ENCODE measurements at places on chromosomes 2 and 18. TPM values are rescaled to one million over a fixed set of nuclear protein-coding genes. Genes with fewer than 3 reads are reported as not detected.

The IL1RL1 gene
- not detected for total RNA-seq

DNA sequence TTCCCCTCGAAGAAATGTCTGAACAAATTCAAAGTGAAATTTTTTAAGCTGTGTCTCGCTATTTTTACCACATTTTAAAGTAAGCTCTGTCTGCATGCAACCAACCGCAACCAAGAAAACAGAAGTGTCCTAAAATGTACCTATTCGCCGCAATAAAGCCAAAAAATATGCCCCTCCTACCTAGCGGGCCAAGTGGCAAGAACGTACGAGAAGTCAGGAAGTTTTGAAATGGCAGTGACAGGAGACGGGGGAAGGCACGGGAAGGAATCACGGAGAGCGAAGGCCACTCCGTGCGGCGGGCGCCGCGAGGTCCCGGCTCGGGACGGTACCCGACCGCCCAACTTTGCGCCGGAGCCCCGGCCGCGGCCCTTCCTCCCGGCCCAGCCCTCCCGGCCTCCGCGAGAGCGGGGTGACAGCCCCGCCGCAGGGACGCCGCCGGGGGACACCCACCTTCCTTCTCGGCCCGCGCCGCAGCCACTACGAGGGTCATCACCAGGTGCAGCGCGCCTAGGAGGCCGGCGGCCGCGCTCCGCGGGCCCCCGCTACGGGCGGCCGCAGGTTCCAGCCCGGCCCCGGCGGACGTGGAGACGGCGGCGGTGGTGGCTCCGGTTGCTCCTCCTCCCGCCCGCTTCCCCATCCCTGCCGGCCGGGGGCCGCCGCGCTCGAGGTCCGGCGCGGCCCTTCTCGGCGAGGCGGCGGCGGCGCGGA, 568 bp downstream of the TMEM131 start:
- no peak for DNase-seq

The EFHD1 gene
- 0.19 TPM for total RNA-seq

GRCh38 chr18:50091509-50092244, 103.3 kb downstream of the MYO5B start:
- peak; percentile 20 for DNase-seq

GRCh38 chr2:217864963-217865772, 137.6 kb downstream of the TNS1 start:
- no peak for DNase-seq

The OR6B2 gene
- not detected for total RNA-seq

The CAD gene
- 42.7 TPM for total RNA-seq

GRCh38 chr2:234607691-234608090, 110.8 kb upstream of the ARL4C start:
- DNase-seq, result no peak

The NAT8 gene
- total RNA-seq, result not detected

The SLC4A3 gene
- 2.9 TPM for total RNA-seq

The MYO7B gene
- 0.13 TPM for total RNA-seq

The MC2R gene
- not detected for total RNA-seq
